ENCODE measurements at places on chromosomes 1 and 21. TPM values are rescaled to one million over a fixed set of nuclear protein-coding genes. Genes with fewer than 3 reads are reported as not detected.

GRCh38 chr1:179229214-179230140 lies at the start of gene ABL2:
TSS of gene ABL2 (minus strand) at chr1:179229677. CDS start at chr1:179229397, 280 bp downstream.
- peak; percentile 47 for DNase-seq

GRCh38 chr1:23748016-23748415 lies 4.7 kb downstream of the ELOA start:
- DNase-seq, result no peak

DNA sequence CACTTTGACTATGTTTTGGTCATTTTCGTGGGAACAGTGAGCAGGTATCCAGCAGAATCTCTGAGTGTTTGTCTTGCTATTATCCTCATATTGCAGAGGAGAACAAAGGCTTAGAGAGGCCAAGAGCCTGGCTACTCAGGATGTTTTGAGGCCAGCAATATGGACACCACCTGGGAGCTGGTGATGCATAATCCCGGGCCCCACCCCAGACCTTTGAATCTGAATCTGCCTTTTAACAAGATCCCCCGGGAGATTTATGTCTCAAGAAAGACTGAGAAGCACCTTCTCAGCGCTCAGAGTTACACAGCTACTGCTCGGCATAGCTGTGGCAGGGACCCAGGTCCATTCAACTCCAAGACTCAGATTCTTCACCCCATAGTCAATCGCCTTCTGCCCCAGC lies 72.8 kb downstream of the PTPRU start:
- DNase-seq, result no peak

- no peak for DNase-seq
Observed at GRCh38 chr1:178411756-178412399, 84.9 kb downstream of the CLEC20A start.

- no peak for DNase-seq
Observed at GRCh38 chr1:226607821-226608220, 59.3 kb downstream of the STUM start.

- DNase-seq, result no peak
Observed at GRCh38 chr1:237170149-237170548, 128.2 kb downstream of the RYR2 start.

- peak; percentile 34 for DNase-seq
Observed at GRCh38 chr1:98133131-98133530, 212.3 kb upstream of the DPYD start.

DNA sequence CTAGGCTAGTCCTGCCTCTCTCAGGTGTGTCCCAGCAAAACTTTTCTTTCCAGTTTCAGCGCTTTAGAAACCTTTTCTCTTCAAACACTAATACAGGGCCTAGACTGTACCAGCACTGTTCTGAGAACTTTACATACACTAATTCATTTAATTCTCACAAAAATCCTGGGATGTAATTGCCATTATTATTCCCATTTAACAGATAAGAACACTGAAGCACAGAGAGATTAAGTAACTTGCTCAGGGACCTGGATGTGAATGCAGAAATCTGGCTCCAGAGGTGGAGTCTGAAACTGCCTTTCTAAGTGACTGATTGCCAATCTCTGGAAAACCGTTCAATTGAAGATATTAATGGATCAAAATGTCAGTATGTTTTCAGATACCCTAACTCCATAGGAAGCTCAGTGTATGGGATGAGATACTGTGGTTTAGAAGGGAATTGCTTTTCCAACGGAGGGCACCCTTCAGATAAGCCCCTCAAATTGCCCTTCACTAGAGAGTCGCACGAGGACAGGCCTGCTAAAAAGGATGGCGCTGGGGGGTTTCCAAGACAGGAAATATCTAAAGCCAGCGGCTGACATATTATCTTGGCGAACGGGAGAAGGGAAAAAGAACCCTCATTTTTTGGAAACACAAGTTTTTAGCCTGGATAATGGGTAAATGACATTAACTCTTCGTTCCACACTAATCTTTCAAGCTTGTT lies 698 bp upstream of the UCK2 start:
- no peak for DNase-seq

GRCh38 chr1:16630661-16631247 lies 17.4 kb upstream of the NBPF1 start:
- DNase-seq, result no peak

- no peak for DNase-seq
Observed at GRCh38 chr21:29228306-29228705, 70.4 kb upstream of the BACH1 start.

DNA sequence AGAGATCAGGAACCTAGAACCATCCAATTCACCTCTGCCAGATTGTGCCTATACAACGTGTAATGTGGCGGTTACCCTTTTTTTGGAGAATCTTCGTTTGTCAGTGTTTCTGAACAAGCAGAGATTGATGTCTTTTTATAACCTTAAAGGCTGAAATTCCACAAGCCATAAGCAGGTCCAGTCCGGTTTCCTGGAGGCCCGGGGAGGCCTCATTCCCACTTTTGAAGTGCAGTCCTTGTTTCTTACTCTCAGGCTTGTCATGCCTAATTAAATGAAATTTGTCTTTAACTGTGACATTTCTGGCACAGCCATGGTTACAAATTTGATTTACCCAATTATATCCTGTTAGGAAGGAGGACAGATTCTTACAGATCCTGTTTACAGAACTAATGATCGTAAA lies 27.8 kb downstream of the ZNF362 start:
- DNase-seq, result no peak

DNA sequence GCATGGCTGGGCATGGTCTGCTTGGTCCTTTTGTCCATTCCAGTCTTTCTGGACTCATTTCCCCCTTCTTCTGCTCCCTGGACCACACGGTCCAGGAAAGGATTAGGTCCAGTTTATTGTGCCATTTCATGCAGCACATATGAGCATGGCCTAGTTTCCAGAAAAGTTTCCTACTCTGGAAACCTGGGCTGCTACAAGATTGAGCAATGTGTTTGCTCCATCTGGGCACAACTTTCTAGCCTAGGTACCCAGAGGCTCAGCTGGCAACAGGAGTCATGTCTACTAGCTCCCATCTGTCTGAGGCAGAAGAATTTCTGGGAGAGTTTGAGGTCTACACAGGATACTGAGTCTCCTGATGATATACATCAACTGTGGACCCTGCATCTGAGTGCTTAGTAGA lies 14.8 kb downstream of the FMOD start:
- no peak for DNase-seq

- DNase-seq, result no peak
Observed at GRCh38 chr1:104072915-104073371, 323.2 kb downstream of the AMY1C start.

GRCh38 chr1:196078691-196079090 lies 529.5 kb downstream of the KCNT2 start:
- DNase-seq, result no peak

DNA sequence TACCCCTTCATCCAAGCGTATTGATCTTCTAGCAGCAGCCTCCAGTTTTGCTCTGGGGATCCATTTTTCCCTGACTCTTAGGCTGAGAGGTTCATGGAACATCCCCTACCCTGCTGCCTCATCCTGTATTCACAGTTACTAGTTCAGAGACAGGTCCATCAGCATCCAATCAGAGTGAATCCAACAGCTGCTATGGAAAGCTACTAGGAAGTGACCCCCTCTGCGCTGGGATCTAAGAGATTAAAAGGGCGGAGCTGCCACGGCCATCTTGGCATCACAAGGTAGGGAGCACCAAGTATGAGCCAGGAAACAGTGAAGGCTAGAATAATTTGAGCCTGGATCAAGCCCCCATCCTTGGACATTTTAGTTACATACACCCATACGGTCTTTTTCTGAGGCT lies 32.5 kb downstream of the KAZN start:
- no peak for DNase-seq

- DNase-seq, result peak; percentile 45
Observed at GRCh38 chr1:22814176-22815042, 103.8 kb downstream of the EPHB2 start.

- DNase-seq, result peak; percentile 86
Observed at GRCh38 chr1:230851291-230851691, 17.0 kb downstream of the C1orf198 start.

- no peak for DNase-seq
Observed at GRCh38 chr1:153550827-153551500, 1.9 kb upstream of the S100A3 start.

- no peak for DNase-seq
Observed at GRCh38 chr1:211811126-211811525, 19.4 kb downstream of the LPGAT1 start.

The FMO5 gene
- total RNA-seq, result 0.54 TPM

The PDZK1IP1 gene
- 0.81 TPM for total RNA-seq

The SAMD11 gene
- total RNA-seq, result 59.8 TPM

The APCS gene
- total RNA-seq, result not detected

The CAPZB gene
- total RNA-seq, result 183 TPM

The CTNNBIP1 gene
- total RNA-seq, result 35.7 TPM

The PADI1 gene
- total RNA-seq, result 1.1 TPM

Data from M059J (cell line).